GM12864 (cell line): ENCODE measurements at places on chromosomes 7 and 10.

DNA sequence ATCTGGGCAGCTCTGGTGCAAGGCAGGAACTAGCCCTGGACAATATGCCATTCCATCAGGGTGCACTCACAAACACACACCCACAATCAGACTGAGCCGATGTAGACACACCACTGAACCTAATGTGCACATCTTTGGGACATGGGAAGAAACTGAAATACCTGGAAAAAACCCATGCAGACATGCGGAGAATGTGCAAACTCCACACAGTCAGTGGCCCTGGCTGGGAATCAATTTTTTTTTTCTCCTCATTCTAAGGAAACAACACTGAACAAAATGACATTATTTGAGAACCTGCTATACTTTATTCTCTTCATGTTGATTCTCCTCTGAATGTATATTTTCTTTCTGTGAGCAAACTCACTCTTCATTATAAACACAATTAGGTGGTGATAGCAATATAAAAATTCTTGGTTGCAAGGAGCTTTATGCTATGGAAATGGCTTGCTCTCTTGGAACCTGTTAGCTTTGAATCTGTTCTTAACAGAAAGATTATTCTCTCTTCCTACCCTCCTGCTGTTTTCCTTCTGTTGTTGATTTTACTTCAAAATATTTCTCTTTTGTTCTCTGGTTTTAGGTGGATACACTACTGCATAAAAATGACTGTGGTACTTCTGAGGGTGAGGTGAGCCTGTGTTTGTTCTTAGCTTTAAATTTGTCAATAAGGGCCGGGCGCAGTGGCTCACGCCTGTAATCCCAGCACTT is 33.0 kb upstream of the MICU1 start:
- no peak for DNase-seq

DNA sequence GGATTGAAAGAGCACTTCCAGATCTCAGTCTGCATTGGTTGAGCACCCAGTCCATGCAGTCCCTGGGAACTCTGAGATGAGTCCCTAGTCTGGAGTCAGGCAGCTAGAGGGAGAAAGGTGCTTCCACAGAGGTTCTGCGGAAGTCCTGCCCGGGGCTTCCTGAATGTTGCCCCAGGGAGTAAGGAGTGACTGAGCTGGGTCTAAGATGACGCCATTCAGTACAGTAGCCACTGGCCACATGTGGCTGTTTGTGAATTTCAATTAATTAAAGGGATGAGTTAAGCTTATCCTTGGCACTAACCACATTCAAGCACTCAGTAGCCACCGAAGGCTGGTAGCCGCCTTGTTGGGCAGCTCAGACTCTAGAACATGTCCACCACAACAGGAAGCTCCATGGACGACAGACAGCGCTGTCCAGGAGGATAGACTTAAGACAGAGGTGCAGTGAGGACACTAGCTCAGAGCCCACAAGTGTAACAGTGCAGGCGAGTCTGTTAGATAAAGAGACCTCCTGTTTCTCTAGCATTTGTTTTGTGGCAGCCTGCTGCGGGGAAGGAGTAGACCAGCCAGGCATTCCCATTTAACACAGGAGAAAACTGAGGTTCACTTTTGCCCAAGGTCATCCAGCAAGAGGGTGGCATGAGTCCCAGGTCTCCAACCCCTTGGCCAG is 101.6 kb upstream of the PPIF start:
- DNase-seq, result no peak

- no peak for DNase-seq
These were observed 290.9 kb downstream of the CRPPA start for GRCh38 chr7:16130111-16131110.

DNA sequence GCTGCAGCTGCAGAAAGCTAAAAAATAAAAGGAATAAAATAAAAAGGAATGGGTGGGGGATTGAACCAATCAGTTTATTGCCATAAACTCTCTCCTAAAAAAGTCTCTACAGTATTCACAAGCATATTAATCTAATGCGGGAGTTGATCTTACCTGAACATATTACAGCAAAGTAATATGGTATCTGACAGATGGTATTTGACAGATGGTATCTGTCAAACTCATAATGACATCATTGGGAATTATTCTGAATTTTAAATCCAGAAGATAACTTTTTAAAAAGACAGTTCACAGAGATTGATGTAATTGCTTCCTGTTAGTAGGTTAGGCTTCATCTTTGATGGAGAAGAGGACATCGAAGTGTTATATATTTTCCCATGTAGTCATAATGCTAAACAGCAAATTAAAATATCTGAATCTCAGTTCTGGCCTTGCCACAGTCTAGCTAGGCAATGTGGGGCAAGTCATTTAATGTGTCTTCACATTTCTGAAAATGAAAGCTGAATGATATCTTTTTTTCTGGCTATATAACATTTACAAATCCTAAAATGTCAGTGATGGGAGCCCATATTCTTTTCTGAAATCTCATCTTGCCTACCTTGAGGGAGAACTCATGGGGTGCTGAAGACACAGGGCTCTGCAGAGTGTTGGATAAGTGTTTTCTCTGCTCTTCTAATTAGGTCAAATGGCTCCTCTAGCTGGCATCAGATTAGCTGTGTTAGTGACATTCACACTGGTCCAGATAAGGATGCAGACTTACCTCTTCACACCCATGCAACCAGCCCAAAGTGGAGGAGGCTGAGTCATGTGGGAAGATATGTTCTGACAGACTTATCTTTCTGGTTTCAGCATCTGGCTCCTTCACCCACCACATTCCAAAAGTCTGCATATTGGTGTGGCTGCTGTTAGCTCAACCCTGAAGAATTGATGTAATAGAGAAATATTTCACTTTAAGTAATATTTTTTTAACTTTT is 2.1 kb upstream of the LIPM start:
- DNase-seq, result no peak

GRCh38 chr10:114761205-114762193 is 60.1 kb upstream of the FHIP2A start:
- no peak for DNase-seq

GRCh38 chr10:31095677-31096560 is 64.3 kb upstream of the ZNF438 start:
- no peak for DNase-seq

DNA sequence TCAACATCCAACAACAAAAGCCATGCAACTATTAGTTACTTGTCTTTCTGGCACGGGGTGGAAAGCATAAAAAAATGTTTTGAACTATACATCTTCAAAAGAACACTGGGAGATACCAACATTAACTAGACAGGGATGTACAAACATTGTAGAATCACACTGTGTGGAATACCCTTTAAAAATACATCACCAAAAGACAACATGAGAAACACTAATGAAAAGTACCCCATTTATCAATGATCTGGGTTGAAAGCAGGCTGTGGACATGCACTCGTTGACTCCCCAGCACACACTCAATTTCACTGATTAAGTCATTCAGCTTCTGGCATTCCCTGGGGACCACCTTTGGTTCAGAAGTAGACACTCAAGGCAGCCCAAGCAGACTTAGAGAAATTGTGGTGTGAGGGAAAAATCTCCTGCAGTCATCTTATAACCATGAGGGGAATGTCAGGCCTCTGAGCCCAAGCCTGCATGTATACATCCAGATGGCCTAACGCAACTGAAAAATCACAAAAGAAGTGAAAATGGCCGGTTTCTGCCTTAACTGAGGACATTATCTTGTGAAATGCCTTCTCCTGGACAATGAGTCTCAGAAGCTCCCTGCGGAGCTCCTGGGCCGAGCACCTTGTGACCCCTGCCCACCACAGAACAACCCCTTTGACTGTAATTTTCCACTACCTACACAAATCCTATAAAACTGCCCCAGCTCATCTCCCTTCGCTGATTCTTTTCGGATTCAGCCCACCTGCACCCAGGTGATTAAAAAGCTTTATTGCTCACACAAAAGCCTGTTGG is 53.0 kb downstream of the CACUL1 start:
- no peak for DNase-seq

GRCh38 chr10:86190291-86190690 is 176.3 kb downstream of the GRID1 start:
- DNase-seq, result no peak

- DNase-seq, result no peak
These were observed 262.8 kb upstream of the AOAH start for GRCh38 chr7:36986948-36987724.

GRCh38 chr10:14686356-14686755 is 88.3 kb downstream of the FAM107B start:
- no peak for DNase-seq

- DNase-seq, result no peak
These were observed 40.5 kb upstream of the ACSL5 start for GRCh38 chr10:112333452-112333851.

DNA sequence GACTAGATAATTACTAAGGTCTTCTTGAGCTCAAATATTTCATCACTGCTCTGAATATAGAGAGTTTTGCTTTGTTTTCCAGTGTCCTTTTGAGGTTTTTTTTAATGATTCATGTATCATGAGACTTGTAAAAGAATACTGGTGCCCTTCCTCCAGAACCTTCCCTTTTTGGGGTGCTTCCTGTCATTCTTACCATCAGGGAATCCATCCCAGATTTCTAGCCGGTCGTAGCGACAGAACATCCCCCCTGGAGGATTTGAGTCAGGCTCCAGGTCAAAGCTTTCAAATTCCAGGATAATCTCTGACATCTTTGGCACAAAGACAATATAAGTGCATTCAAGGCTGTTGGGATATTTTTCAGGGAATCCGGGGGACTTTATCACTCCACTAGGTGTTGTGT is 71.0 kb downstream of the NRP1 start:
- DNase-seq, result no peak

- DNase-seq, result no peak
These were observed 148.7 kb downstream of the SPAG6 start for GRCh38 chr10:22494007-22494406.

DNA sequence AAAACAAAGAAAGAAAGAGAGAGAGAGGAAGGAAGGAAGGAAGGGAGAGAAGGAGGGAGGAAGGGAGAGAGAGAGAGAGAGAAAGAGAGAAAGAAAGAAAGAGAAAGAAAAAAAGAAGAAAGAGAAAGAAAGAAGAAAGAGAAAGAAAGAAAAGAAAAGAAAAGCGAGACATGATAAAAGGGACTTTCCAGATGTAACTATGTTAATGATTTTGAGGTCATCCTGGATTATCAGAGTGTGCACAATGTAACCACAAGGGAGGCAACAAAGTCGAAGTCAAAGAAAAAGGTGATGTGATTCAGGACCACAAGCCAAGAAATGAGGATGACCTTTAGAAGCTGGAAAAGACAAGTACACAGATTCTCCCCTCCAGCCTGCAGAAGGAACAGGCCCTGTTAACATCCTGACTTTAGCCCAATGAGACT is 48.9 kb upstream of the PAX2 start:
- DNase-seq, result peak; percentile 5

- DNase-seq, result no peak
These were observed 36.3 kb downstream of the C10orf105 start for GRCh38 chr10:71683301-71683700.

DNA sequence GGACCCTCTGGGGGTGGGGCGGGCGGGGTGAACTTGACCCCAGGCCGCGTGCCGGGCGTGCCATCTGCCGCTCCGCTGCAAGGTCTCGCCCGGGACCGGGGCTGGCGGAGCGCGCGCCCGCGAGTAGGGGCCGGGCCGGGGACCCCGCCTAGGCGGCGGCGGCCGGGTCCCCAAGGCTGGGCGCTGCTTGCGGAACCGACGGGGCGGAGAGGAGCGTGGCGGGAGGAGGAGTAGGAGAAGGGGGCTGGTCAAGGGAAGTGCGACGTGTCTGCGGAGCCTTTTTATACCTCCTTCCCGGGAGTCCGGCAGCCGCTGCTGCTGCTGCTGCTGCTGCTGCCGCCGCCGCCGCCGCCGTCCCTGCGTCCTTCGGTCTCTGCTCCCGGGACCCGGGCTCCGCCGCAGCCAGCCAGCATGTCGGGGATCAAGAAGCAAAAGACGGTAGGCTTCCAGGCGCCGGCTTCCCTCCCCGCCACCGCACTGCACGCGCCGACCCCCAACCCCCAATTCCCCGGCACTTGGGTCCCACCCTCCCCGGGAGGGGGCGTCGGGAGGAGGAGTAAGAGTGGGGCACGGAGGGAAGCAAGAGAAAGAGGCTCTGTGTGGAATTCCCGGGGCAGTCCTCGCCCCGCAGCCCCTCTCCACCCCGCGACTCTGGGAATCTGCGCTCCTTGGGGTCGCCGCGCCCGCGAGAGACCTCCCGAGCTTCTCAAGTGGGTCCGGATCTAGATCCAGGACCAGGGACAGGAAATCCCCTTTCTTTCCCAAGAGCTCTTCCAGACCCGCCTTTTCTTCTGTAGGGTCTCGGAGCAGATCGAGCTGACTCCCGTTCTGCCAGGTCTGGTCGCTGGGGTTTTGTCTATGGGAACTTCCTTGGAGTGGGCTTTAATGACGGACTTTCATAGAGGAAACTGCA is at the start of gene PAPSS2:
Gene PAPSS2 (plus strand): TSS at position 308 of the 913 bp plus-strand sequence. CDS start 104 bp downstream, at position 412.
- no peak for DNase-seq

- DNase-seq, result no peak
These were observed 19.7 kb downstream of the EXOC6 start for GRCh38 chr10:92868036-92868435.

DNA sequence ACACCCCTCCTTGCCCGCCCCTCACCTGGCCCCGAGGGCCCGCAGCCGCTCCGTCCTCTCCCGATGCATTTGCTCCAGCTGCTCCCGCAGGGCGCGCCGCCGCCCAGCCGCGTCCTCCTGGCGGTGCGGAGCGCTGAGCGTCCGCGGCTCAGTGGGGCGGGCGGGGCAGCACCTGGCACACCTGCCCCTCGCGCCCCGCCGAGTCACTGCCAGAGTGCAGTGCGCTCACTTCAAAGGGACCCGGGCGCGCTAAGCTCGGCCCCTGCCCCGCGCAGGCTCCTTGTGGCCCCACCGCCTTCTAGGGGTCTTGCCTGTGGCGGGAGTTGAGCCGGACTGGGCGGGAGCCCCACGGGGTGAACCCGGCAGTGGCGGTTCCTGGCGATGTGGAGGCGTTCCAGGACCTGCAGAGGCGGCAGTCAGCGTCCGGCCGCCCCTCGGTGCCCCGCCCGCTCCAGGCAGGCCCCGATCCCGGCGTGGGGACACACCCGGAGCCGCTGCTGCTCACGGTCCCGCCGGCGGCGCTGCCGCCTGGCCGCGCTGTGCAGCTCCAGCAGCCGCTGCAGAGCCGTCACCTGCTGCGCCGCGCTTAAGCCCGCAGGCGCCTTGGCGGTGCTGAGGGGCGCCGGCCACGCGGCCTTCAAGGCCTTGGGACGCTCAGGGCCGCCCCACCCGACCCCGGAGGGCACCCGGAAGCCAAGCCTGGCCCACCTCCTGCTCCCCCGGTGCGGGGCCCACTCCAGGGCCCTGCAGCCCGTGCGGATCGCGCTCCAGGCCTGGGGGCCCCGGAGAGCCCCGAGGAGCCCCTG is 6.7 kb downstream of the ATP6V1F start:
- no peak for DNase-seq

DNA sequence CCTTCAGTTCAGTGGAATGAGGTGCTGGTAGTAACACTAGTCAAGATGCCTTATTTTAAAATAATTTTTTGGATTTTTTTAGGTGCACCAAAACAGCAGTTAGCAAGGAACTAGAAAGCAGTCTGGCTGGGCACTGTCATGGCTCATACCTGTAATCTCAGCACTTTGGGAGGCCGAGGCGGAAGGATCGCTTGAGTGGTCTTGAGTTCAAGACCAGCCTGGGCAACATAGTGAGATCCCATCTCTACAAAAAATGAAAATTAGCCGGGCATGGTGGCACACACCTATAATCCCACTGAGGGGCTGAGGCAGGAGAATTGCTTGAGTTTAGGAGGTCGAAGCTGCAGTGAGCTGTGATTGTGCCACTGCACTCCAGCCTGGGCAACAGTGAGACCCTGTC is 25.8 kb downstream of the PLA2G12B start:
- DNase-seq, result no peak

- no peak for DNase-seq
These were observed 108.0 kb downstream of the CREB5 start for GRCh38 chr7:28520074-28521015.
